ENCODE measurements at places on chromosomes 5 and 9.

- no peak for DNase-seq
These were observed 6.3 kb upstream of the FAF2 start for GRCh38 chr5:176441921-176442323.

DNA sequence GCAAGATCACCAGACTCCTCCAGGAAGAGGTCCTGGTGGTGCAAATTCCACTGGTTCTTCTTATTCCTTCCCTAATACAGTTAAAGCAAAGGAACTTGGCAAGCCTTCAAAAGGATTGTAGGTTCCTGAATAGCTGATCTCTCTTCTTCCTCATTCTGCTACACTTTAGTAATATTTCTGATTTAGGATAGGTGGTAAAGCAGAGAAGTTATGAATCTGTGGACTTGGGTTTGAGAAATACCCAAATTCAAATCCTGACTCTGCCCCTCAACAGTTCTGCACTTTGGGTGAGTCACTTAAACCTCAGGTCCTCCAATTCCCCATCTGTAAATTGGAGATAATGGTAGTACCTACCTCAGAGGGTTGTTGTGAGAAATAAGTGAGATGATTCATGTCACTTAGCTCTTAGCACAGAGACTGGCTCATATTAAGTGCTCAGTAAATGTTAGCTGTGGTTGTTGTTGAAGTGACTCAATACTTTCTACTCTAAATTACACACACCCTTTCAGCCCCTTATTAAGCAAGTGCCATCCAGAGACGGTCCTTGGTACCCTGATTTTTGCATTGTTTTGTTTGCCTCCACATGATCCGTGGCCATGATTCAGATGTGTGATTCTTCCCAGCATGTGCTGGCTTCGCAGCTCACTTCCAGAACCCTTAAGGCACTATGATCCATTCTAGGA lies 5.2 kb downstream of the SH3RF2 start:
- DNase-seq = no peak

- no peak for DNase-seq
These were observed 760 bp upstream of the MAN1B1 start for GRCh38 chr9:137085920-137086530.

DNA sequence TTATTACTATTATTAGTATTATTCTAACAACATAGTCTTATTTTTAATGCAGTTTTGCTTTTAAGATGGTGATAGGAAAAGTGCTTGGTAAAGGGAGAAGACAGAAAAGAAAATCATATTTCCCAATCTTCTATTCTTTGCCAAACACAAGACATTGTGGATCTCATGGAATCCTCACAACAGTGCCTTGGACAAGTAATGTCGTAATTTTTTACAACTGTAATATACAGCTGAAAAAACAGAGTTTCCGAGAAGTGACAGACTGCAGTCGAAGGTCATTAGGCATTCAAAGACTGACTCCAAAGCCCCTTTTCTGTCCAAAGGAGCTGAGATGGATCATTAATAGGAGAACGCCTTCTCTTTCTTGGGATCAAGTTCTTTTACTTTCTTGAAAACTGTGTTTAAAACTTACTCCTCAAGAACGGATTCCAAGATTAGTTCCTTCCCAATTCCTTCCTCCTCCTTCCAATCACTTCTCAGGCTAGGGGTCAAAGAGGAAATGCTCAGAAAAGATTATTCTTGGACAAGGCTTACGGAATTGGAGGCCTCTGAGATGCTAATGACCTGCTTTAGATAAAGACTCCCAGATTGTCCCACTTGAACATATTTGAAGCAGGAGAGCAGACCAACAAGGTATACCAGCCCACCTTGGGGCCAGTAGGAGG lies 24.3 kb upstream of the TRIM32 start:
- DNase-seq = no peak

GRCh38 chr5:59151162-59151889 lies 568.5 kb downstream of the RAB3C start:
- DNase-seq = no peak

- no peak for DNase-seq
These were observed 527.8 kb upstream of the TLE4 start for GRCh38 chr9:79043916-79044315.

All from AG09309 (cell line).